ENCODE measurements at places on chromosomes 6 and 20.

DNA sequence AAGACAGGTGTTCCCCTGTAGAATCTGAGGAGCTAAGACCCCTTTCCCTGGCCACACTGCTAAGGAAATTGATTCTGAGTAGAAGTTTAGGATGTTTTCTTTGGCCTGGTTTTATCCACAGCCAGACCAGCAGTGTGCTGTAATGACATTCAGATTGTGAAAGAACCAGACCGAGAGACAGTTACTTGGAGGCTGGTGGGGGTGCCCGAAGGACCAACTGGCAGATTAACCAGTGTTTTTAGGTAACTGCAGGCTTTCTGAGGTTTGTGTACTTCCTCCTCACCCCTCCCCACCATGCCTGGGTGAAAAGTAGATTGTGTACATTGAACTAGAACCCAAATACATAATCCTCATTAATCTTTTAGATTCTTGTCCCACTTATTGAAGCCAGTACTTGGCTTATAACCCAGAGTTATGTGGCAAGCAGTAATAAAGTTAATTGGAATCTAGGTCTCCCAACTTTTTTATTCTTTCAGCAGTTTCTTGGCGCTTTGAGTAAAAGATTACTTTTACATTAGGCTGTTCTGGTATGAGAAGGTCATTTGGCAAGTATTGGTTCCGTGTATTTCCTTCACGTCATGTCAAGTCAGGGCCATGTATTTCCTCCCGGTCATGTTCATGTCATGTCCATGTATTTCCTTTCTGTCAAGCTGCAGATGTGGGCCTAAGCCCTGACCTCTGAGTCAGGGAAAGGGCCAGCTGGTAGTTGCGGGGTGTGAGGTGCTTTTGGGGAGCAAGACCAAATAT lies 93.7 kb downstream of the TCP11 start:
- no peak for DNase-seq

DNA sequence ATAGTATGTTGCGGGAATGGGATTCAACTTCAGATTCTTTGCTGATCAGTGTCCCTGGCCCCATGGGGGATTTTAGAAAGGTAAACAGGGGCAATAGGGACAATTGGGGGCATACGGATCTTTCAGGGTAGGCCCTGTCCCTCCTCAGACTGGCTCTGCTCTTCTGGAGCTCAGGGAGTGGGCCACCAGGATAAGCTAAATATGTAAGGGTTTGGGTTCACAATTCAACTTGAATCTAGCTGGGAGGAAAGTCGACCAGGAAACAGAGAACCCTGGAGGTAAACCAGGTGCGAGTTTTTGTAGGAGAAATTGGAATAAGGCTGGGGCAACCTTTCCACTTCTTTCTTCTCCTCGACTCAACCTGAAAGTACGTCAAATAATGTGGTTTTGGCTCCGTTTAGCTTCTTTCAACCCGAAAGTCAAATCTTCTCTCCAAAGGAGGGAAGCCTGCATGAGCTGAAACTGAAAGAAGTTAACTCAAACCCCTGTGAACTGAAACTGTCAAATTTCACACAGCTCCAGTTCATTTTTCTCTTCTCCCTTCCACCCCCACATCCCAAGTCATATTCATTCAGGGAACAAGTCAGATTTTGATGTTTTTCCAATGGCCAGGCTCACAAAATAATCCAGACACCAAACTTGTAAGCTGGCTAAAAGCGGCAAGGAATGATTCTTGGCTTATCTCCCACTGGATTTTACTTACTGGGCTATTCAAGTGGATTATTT lies 278.2 kb downstream of the CLIC5 start:
- no peak for DNase-seq

- DNase-seq = no peak
These were observed 29.0 kb upstream of the VSTM2L start for GRCh38 chr20:37873884-37874283.

GRCh38 chr6:140590641-140591040 lies 1216.2 kb upstream of the CITED2 start:
- no peak for DNase-seq

DNA sequence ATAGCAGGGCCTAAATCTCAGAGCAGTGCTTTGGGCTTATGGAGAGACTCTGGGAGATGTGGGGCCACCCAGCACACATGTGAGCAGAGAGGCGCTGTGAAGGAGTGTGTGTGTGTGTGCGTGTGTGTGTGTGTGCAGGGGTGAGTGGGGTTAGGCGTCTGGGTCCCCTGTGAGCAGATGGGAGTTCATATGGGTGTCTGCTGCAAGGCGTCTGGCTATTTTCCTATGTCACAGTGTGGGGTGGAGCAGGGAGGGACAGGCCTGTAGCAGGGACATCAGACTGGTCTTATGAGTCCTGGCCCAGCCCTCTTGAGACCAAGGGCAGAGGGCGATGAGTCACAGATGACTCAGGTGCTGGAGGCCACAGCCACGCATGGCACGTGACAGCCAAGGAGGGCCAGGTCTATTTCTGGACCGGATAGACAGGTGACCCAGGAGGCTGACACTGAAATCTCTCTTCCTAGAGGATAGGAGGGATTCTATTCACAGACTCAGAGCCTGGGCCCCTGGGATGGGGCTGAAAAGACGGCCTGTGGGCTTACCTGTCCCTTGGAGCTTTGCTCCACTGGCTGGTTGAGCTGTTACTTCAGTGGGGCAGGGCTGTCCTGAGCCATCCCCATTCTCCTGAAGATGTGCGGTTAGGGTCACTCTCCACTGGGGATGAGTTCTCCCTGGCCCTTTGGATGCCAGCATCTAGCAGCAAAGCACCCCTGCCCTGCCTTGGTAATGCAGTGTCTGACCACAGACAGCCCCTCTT lies 28.9 kb downstream of the VEGFA start:
- no peak for DNase-seq

- DNase-seq = no peak
These were observed 126.0 kb upstream of the PMEPA1 start for GRCh38 chr20:57835588-57836455.

DNA sequence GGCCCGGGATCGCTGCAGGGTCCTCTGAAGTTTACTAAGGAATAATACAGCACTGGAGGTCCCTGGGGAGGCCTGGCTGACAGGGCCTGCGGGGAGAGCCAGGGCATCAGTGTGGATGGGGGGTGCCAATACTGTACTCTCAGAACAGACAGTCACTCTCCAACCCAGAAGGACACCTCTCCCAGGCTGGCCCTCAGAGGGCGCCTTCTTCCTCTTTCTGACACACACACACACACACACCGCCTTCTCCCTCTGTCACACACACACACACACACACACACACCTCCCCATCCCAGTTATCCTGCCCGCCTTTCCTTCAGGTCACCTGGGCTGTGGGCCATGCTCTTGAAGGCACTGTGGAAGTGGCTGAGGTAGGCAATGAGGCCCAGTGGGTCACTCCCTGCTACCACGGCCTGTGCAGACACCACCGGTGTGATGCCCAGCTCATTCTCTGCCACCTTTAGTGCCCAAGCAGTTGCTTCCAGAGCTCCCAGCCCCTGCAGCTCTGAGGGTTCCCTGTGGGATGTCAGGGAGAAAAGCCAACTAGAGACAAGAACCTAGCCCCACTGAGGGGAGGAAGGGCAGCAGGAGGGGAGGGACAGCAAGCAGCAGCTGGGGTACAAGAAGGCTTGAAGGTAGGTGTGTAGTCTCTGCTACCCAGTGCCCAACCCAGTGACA lies 7.5 kb downstream of the SMPD2 start:
- no peak for DNase-seq

- no peak for DNase-seq
These were observed 113.7 kb downstream of the FAM217A start for GRCh38 chr6:3965071-3965718.

DNA sequence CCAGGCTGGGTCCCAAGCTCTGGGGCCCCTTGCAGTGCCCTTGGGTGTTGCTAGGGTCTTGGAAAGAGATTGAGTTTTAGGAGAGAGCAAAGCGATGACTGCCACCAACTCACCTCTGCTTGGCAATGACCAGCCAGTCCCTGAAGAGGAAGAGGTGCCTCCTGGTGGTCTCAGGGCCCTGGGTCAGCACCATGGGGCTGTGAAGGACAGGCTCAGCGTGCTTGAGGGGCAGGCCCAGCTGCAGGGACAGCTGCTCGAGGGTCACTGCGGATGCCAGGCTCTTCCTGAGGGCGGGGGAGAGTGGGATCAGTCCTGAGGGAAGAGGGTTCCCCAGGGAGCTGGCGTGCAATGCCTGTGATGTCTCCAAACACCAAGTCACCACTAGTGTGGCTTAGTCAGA lies 50.8 kb upstream of the TAGAP start:
- DNase-seq = no peak

GRCh38 chr6:17202526-17202925 lies 78.6 kb upstream of the RBM24 start:
- no peak for DNase-seq

- no peak for DNase-seq
These were observed 371.8 kb downstream of the BTBD3 start for GRCh38 chr20:12289465-12289864.

DNA sequence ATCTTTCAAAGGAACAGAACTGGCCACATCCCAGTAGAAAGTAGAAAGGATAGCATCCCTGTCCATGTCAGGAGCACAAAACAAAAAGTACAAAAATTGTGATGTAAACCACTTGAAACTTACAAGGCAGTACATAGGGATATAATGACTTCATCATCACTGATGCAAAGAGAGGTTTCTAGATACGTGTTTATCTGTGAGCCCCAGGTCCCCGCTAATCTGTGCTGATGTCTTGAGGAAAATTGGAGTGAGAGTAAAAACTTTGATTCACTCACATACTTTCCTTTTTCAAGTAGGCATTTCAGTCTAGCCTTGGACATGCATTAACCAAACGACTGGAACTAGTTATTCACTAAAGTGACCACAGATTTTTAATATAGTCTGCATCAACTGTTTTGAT lies 216.7 kb upstream of the QKI start:
- DNase-seq = no peak

DNA sequence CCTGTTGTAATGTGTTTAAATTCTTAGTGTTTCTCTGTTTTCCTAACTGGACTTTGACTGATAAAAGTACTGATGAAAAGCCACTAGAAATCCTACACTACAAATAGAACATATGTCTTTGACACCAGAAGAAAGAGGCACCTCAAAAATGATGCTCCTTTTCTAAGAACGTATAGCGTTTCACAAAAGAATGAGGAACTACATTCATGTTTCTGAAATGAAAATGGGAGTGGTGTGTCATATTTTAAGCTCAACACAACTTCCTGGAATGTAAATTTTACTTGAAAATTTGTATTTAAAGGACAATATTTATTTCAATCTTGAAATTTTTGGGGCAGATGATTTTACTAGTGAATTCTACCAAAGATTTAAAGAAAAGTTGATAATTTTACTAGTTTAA lies 35.3 kb downstream of the KIAA0408 start:
- DNase-seq = no peak

DNA sequence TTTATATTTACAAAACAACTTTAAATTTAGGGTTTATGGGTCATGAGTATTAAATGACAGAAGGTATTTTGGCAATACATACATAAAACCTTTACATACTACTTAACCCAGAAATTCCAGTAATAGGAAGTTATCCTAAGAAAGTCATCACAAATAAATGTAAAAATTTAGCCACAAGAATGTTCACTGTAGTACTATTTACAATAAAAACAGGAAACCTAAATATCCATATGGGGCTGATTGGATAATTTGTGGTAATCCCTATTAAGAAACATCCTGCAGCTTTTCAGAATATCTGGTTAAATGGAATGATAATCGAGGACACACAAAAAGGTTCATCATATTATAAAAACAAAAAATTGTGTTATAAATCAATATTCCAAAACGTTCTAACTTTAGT lies 44.4 kb downstream of the TRAM2 start:
- DNase-seq = no peak

DNA sequence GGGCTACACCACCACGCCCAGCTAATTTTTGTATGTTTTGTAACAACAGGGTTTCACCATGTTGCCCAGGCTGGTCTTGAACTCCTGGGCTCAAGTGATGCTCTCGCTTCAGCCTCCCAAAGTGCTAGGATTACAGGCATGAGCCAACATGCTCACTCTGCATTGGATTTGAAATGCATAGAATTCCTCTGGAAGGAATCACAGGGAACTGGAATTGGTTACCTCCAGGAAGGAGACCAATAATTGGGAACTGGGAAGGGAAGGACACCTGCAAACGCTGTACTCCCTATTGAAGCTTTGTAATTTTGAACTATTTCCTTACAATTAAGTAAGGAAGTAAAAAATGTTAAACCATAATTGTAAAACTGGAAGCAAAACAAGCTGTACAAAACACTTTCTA lies 12.3 kb upstream of the TP53INP2 start:
- DNase-seq = no peak

DNA sequence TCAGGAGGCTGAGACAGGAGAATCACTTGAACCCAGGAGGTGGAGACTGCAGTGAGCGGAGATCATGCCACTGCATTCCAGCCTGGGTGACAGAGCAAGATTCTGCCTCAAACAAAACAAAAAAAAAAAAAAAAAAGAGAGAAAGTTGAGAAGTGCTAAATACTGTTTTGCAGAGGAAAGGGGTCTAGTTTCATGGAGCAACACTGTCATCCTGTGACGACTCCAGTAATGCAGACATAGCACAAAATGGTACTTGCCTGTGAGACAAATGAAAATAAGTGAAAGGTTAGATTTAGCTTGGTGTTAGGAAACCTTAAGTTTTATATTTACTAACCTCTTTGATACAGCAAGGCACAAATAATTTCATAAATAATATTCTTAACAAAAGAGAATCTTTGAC lies 29.7 kb downstream of the CEP162 start:
- no peak for DNase-seq
